ENCODE measurements at places on chromosomes 2 and 18. TPM values are rescaled to one million over a fixed set of nuclear protein-coding genes. Genes with fewer than 3 reads are reported as not detected.

The DSC1 gene
- not detected for total RNA-seq

The KATNAL2 gene
- total RNA-seq, result 0.25 TPM

The PCARE gene
- total RNA-seq, result not detected

The HRH4 gene
- total RNA-seq, result not detected

The ARHGAP25 gene
- 11.9 TPM for total RNA-seq

The RIF1 gene
- total RNA-seq, result 22.4 TPM

The CCDC195 gene
- not detected for total RNA-seq

The POTEC gene
- total RNA-seq, result not detected

The FZD7 gene
- under 0.01 TPM for total RNA-seq

The MGAT5 gene
- total RNA-seq, result 83.6 TPM

The SATB2 gene
- 0.26 TPM for total RNA-seq

The SP140L gene
- total RNA-seq, result 5.3 TPM

The AKAIN1 gene
- not detected for total RNA-seq

The HMSD gene
- total RNA-seq, result not detected

The CPLX4 gene
- not detected for total RNA-seq

The PSTPIP2 gene
- 0.63 TPM for total RNA-seq

The RTN4 gene
- 132 TPM for total RNA-seq

The TP53I3 gene
- 42.1 TPM for total RNA-seq

The MBD2 gene
- 21.2 TPM for total RNA-seq

The TTN gene
- total RNA-seq, result 1.7 TPM

The IL37 gene
- total RNA-seq, result not detected

The LOXHD1 gene
- total RNA-seq, result under 0.01 TPM

The FSHR gene
- not detected for total RNA-seq

The NCKAP5 gene
- total RNA-seq, result under 0.01 TPM

The MDH1B gene
- 0.13 TPM for total RNA-seq

The TEX44 gene
- not detected for total RNA-seq

The SMYD1 gene
- total RNA-seq, result not detected

The ALPP gene
- total RNA-seq, result not detected

The CRYGC gene
- not detected for total RNA-seq

The MREG gene
- total RNA-seq, result 1.9 TPM

The ANKRD39 gene
- 6.8 TPM for total RNA-seq

The GPR45 gene
- total RNA-seq, result not detected

The SKA1 gene
- 2.9 TPM for total RNA-seq

The FTCDNL1 gene
- 0.38 TPM for total RNA-seq

The RSAD2 gene
- 0.25 TPM for total RNA-seq

The MTCL1 gene
- total RNA-seq, result 5.6 TPM

The GAL3ST2 gene
- not detected for total RNA-seq

The MLPH gene
- total RNA-seq, result not detected

The WDR54 gene
- 37.6 TPM for total RNA-seq

The C2orf78 gene
- not detected for total RNA-seq

The KLHL41 gene
- 0.13 TPM for total RNA-seq

The C2orf72 gene
- total RNA-seq, result not detected

The APOB gene
- total RNA-seq, result 0.13 TPM

The LRRTM1 gene
- not detected for total RNA-seq

The STEAP3 gene
- 7.7 TPM for total RNA-seq

The GDF7 gene
- 17.2 TPM for total RNA-seq

The SETBP1 gene
- 6.4 TPM for total RNA-seq

The KCMF1 gene
- total RNA-seq, result 60.2 TPM

The LIMS2 gene
- total RNA-seq, result 3.1 TPM

The CFAP65 gene
- total RNA-seq, result not detected

The EGR4 gene
- not detected for total RNA-seq

The OSBPL6 gene
- total RNA-seq, result 8.7 TPM

The RAB27B gene
- not detected for total RNA-seq

The CCDC121 gene
- 1.0 TPM for total RNA-seq

The SCYGR4 gene
- total RNA-seq, result not detected

The CWC22 gene
- 10.1 TPM for total RNA-seq

The ANKRD30B gene
- total RNA-seq, result not detected

All from dermis microvascular lymphatic vessel endothelial cell (primary cell).